Choroid plexus epithelial cell (primary cell): ENCODE measurements at places on chromosomes 5 and 9.

DNA sequence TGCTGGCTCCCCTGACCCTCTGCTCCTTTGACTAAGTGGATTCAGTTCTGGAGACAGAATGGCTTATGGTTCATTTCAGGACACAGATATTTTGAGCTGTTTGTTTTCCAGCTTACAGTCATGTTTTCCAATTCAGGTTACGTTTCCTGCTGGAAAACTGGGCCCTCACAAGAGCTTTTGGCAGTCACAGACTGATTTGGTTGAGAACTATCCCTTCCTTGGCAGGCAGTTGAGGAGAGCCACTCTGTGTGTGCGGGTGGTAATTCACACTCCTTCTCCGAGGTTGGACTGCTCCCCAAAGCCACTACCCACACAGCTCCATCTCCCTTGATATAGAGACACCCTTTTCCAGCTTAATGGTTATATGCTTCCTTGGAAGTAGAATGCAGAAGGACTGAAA, 534.5 kb downstream of the TMEM38B start:
- DNase-seq: no peak

DNA sequence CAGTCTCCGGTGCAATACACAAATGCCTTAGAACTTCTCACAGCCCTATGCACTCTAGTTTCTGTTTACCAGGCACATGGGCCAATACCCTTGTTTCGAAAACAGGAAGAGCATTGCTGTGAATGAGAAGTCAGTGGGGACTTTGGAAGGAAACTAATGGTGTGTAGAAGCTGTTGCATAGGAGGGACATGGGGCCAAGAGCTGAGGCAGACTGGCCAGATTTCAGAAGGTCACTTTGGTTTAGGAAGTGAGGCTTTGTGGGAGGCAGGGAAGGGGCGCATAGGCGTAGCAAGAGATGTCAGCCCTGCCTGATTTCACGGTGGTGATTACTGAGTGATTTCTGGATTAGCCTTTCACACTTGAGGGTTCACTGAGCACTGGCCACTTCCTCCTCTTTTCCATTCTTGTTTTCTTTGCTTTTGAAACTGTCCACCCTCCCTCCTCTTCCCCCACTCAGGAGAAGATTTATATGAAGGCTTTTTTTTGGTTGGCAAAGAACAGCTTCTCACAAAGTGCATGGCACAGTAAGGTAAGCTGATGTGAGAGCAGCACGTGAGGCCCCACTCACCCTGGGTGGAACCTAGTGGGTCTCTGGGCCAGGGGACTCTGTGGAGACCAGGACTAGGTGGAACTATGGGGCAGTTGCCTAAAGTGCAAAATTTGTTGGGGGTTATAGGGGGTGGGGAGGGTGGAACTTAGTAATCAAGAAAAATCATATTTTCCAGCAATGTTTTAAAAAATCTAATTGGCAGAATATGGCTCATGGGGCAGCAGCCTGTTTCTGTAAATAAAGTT, 6.1 kb upstream of the TMEM252 start:
- peak; percentile 60 for DNase-seq

DNA sequence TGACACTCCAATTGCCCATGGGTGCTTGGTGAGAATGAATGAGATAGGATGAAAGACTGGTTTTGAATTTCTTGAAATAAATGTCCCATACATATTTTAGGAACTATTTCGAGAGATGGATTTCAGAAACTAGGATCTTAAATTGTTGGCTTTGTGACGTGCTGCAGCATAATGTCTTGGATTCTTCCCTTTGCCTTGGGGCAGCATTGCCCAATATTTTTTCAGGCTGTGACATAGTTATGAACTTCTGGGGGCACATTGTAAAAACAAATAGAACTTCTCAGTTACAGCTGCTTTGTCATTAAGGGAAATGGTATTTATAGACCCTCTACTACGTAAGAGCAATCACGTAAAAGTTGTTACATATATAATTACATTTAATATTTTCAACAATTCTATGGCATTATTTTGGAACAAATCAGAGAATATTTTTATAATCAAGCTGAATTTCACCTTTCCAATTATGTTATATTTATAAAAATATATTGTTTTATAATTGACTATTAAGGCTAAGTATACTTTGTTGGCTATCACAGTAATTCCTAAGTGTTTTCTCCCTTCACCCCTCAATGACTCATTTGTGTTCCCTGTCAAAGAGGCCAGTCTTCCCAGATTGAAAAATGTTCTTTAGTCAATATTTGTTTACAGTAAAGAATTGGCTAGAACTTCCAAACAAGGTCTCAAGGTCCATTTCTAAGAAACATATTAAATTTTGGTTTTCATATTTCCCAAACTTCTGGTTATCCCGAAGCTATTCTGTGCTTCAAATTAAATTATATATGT, 1388.3 kb upstream of the ACO1 start:
- DNase-seq: no peak

GRCh38 chr5:138712791-138713190, 40.4 kb upstream of the CTNNA1 start:
- DNase-seq: no peak
